ENCODE measurements at places on chromosomes 5 and 9. TPM values are rescaled to one million over a fixed set of nuclear protein-coding genes. Genes with fewer than 3 reads are reported as not detected.

Gene TMED7
- 51.7 TPM for total RNA-seq

Gene AQP3
- 19.7 TPM for total RNA-seq

Gene CER1
- not detected for total RNA-seq

Gene RACK1
- 3,325 TPM for total RNA-seq

Gene TMEM141
- 77.2 TPM for total RNA-seq

Gene PALM2AKAP2
- 0.06 TPM for total RNA-seq

Measured in A549 treated with CORT108297 at 1 μM for 4 hours (cell line).